ENCODE measurements at places on chromosomes 13 and 19. TPM values are rescaled to one million over a fixed set of nuclear protein-coding genes. Genes with fewer than 3 reads are reported as not detected.

CFAP97D2 gene
- not detected for total RNA-seq

DNA sequence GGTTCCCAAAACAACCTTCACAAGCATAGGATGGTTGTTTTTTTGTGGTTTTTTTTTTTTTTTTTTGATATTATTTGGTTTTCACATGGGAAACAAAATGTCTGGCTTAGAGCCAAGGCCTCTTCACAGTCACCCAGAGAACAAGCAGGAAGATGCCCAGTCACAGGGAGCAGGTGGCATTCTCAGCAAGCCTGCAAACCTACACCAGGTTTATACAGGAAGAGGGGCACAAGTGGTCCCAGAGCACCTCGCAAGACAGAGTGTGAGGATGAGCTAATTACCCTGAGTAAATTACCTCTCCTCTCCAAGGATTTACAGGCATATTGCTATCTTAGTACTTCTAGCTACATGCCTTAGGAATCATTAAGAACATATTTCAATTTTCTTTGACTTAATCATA lies 1375.6 kb downstream of the EFNB2 start:
- DNase-seq = no peak

GRCh38 chr19:58395979-58396627 lies 647 bp downstream of the RNF225 start:
- DNase-seq = no peak

ZNF253 gene
- 9.0 TPM for total RNA-seq
